ENCODE measurements at places on chromosomes 7 and 10. TPM values are rescaled to one million over a fixed set of nuclear protein-coding genes. Genes with fewer than 3 reads are reported as not detected.

UNCX gene
- not detected for total RNA-seq

DNA sequence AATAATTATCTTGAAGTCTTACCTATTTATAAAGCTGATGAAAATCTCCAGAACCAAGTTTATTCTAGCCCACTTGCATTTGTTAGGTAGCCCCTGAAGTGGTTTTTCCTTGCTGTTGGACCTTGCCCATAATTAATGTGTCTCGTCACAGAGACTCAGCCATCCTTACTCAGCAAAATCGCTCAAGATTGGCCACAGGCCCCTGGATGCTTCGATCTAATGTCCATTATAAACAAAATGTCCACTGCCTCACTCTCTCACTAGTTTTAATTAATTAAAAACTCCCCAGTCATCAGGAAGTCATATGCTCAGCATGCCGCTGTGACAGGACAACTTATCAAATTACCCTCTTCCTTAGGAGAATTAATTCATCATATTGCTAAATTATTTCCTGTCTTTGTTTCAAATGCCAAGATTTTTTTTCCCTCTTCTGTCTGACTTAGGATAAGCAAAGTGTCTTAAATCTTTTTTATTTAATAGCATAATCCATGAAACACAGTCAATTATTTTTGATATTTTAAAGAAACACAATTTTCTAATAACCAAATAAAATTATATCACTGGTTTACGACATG lies 126.8 kb upstream of the PCLO start:
- H3K4me1 ChIP-seq: no peaks in the 10 kb centered on the region
- DNase-seq: no peak
- H3K27ac ChIP-seq: no peak overlapping the region
- H3K4me3 ChIP-seq: no peak overlapping the region

GRCh38 chr10:79372871-79373270 lies 25.6 kb downstream of the PPIF start:
- no peaks in the 10 kb centered on the region for H3K4me1 ChIP-seq
- no peak for DNase-seq
- H3K27me3 ChIP-seq: no peaks in the 10 kb centered on the region
- H3K36me3 ChIP-seq: no peaks in the 10 kb centered on the region
- H3K4me3 ChIP-seq: no peak overlapping the region
- no peak overlapping the region for H3K27ac ChIP-seq

- no peaks in the 10 kb centered on the region for H3K36me3 ChIP-seq
- H3K27ac ChIP-seq: no peak overlapping the region
- no peak for DNase-seq
- no peaks in the 10 kb centered on the region for H3K27me3 ChIP-seq
- H3K4me3 ChIP-seq: no peak overlapping the region
Measured at GRCh38 chr10:122368502-122369254, 5.8 kb upstream of the PLEKHA1 start.

GRCh38 chr10:13729586-13730305 lies 143.0 kb downstream of the PRPF18 start:
- no peaks in the 10 kb centered on the region for H3K36me3 ChIP-seq
- no peak overlapping the region for H3K4me3 ChIP-seq
- no peak for DNase-seq
- no peaks in the 10 kb centered on the region for H3K27me3 ChIP-seq
- no peak overlapping the region for H3K27ac ChIP-seq

GRCh38 chr7:155228894-155229293 lies 68.8 kb upstream of the INSIG1 start:
- no peaks in the 10 kb centered on the region for H3K4me1 ChIP-seq
- no peak overlapping the region for H3K4me3 ChIP-seq
- no peak overlapping the region for H3K27ac ChIP-seq

GRCh38 chr10:43930777-43931176 lies 282.1 kb upstream of the ZNF32 start:
- no peak overlapping the region for H3K4me3 ChIP-seq
- H3K27me3 ChIP-seq: no peaks in the 10 kb centered on the region
- H3K27ac ChIP-seq: no peak overlapping the region

DNA sequence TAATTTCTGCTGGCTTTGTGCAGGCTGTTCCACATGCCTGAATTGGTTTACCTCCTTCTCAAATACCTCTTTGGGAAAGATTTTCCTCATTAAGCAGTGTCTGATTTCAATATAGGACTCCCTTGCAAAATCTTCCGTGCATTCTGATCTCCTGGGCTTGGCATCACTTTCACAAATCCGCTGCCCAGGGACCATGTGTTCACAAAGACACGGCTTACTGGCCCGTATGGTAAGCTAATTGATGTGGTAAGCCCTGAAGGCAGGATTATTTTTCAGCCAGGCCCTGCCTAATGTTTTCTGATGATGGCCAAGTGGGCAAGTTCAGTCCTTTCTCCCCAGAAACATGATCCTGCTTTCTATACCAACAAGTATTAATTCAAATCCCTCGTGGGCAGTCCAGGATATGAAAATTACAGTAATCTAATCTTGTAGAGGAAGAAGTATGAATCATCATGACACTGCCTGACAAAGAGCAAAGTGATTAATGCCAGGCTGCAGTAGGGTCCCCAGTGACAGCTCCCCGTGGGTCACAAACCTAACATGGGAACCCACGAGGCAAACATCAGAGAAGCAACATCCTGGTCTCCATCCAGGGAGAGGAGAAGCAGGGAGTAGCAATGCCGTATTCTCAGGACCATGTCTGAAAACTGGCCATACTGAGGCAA lies 11.6 kb upstream of the SVIL start:
- H3K27ac ChIP-seq: peak overlapping the region; percentile 79
- peak; percentile 48 for DNase-seq
- H3K4me1 ChIP-seq: peaks cover 21% of the 10 kb centered on the region
- no peaks in the 10 kb centered on the region for H3K36me3 ChIP-seq
- H3K27me3 ChIP-seq: no peaks in the 10 kb centered on the region
- H3K4me3 ChIP-seq: peak overlapping the region; percentile 10

GRCh38 chr10:86785037-86785436 lies 28.6 kb downstream of the BMPR1A start:
- no peaks in the 10 kb centered on the region for H3K4me1 ChIP-seq
- no peak overlapping the region for H3K4me3 ChIP-seq
- H3K36me3 ChIP-seq: no peaks in the 10 kb centered on the region
- H3K27ac ChIP-seq: peak overlapping the region; percentile 6
- no peak for DNase-seq
- H3K27me3 ChIP-seq: no peaks in the 10 kb centered on the region
